ENCODE measurements at places on chromosomes 4 and X.

GRCh38 chr4:56757821-56758411, 63.6 kb downstream of the SPINK2 start:
- peak; percentile 51 for DNase-seq

DNA sequence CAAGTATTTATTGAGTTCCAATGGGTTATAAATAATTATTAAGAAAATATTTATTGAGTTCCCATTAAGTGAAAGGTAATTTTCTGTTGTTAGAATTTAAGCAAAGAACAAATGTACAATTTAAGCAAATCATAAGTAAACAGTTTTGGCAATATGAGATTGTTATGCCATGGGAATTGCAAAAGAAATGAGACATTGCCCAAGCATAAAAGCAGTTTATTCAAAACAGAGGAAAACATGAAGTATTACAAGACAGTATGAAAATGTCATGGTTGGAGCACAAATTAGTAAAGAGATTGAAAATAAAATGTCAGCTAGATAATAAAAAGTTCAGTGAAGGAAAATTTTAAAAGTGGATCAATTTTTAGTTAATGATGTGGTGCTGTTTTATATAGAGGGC, 706.1 kb upstream of the EPHA5 start:
- no peak for DNase-seq

DNA sequence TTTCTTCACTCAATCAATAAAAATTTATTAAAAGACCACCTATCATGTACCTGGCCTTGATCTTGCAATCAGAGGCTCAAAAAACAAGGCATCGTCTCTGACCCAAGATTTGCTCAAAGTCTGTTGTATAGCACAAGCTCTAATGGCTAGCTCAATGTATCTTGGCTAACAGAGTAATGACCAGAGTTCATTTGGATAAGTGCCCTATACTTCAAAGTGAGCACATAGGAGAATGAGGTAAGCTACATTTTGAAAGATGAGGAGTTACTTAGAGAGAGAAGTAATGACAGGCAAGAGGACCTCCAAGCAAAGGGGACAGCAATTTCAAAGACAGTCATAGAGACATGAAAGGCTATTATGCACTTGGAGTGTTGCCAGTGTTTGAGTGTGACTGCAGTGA, 22.9 kb upstream of the GABRQ start:
- DNase-seq, result no peak

DNA sequence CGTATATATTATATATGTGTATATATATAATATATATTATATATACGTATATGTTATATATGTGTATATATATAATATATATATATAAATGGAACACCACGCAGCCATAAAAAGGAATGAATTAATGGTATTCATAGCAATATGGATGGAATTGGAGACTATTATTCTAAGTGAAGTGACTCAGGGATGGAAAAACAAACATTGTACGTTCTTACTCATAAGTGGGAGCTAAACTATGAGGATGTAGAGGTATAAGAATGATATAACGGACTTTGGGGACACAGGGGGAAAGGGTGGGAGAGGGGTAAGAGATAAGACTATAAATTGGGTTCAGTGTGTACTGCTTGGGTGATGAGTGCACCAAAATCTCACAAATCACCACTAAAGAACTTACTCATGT, 1388.9 kb downstream of the C4orf33 start:
- DNase-seq, result no peak

- DNase-seq, result no peak
Measured at GRCh38 chr4:8221985-8222384, 22.9 kb downstream of the SH3TC1 start.

DNA sequence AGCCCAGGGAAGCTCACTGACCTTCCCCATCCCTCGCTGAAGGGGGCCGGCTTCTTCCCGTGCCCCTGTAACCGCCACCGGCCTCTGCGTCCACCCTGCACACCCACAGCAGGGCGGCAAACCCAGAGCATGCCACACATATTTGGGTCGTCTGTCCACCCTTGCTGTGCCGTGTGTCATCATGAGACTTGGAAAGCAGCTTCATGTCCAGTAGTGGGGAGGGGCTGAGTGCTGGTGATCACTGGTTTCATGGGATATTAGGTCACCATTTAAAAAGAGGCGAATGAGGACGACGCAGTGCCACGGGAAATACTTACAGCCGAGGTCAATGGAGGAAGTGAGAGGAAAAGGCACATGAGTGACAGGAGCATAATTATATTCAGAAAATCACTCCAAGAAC, 74.8 kb downstream of the HTRA3 start:
- no peak for DNase-seq

- DNase-seq, result no peak
Measured at GRCh38 chr4:10526429-10527222, 69.4 kb upstream of the ZNF518B start.

DNA sequence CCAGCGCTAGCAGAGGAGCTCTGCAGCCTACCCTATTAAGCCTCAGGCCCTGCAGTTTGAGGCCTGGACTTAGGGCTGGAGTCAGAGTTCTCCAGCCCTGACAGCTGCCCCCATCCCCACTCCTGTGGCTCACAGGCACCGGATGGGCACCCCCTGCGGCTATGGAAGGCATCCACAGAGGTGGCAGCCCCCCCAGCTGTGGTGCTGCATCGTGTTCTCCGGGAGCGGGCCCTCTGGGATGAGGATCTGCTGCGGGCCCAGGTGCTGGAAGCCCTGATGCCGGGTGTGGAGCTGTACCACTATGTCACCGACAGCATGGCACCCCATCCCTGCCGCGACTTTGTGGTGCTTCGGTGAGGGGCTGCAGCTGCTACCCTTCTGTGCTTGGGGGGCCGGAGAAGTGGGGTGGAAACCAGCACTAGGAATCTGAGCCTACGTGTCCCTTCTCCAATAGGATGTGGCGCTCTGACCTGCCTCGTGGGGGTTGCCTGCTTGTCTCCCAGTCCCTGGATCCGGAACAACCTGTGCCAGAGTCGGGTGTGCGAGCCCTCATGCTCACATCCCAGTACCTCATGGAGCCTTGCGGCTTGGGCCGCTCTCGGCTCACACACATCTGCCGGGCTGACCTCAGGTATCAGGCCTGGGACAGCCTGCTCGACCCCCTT, 76.2 kb downstream of the STARD8 start:
- DNase-seq, result no peak
